SK-MEL-5 (cell line): ENCODE measurements at places on chromosomes 1 and 21. TPM values are rescaled to one million over a fixed set of nuclear protein-coding genes. Genes with fewer than 3 reads are reported as not detected.

The RPRD2 gene
- total RNA-seq, result 7.1 and 12.6 TPM in 2 replicates

The AUNIP gene
- 6.6 and 7.0 TPM in 2 replicates for total RNA-seq

- no peak for DNase-seq
Observed at GRCh38 chr1:9454494-9455066, 84.7 kb upstream of the SLC25A33 start.

- DNase-seq, result no peak
Observed at GRCh38 chr1:32040711-32041110, 27.0 kb downstream of the KHDRBS1 start.

DNA sequence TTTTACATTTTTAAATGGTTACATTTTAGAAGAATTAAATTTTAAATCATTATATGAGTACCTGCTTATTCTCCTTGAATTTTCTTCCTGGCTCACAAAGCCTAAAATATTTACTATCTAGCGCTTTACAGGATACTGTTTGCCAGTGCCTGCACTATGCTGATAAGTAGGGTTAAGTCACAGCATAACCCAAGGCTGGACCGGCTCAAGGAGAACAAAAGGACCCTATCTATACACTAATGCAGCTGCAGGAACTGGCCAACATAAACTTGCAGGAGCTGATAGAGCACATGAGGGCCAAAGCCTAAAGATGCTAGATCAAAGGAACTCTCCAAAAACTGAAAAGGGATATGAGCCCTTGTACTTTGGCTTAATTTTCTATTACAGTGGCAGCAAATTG, 1086.9 kb upstream of the TMPRSS15 start:
- no peak for DNase-seq
